NCI-H2171 treated with DMSO at 0.1 percent for 48 hours (cell line): ENCODE measurements at places on chromosomes 1 and 21.

- DNase-seq, result peak; percentile 56
These were observed 7.6 kb downstream of the UBL4B start for GRCh38 chr1:110119843-110120242.

- DNase-seq, result peak; percentile 83
These were observed at the start of gene IGSF21 for GRCh38 chr1:18107369-18108298. Gene IGSF21 (plus strand): TSS chr1:18107798. CDS start chr1:18108129, 331 bp downstream.

DNA sequence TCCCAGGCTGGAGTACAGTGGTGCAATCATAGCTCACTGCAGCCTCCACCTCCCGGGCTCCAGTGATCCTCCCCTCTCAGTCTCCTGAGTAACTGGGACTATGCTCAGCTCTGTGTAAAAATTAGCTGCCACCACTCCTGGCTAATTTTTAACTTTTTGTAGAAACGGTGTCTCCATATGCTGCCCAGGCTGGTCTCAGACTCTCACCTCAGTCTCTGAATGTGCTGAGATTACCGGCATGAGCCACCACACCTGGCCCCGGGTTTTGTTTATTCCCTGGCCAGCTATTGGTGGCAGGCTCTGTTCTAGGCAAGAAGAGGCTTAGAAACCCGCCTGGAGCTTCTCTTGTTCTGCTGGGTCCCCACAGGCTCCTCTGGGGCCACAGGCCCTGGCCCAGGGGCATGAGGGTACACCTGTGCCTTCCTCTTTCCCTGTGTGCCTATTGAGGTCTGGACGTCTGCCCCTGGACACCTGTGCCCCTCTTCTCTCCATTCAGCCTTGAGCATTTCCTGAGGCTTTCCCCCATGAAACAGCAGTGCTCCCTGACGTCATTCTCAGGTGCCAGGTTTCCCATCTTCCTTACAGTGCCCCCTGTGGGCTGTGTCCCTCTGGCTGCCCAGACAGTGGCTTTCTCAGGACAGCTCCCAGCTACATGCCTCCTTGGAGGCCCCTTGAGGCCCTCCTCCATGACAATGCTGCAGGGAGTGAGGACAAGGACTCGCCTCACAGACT lies 57.5 kb downstream of the PCP4 start:
- no peak for DNase-seq

DNA sequence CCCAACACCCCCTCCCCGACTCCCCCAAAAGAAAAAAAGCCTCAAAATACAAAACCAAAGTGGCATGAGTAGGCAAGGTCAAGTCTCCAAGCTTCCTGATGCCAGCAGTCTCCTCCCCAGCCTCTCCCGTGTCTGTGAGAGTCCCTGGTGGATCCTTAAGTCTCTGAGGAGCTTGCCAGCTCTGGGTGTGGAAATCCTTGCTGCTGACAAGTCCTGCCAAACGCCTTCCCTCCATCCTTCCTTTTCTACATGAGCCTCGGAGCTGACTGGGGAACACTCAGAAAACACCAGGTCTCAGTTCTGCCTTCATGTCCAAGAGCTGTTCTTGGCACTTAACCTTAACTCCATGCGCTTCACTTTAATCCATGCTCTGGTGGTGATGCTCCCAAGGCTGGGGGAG lies 3.7 kb upstream of the ETV3L start:
- DNase-seq, result no peak

DNA sequence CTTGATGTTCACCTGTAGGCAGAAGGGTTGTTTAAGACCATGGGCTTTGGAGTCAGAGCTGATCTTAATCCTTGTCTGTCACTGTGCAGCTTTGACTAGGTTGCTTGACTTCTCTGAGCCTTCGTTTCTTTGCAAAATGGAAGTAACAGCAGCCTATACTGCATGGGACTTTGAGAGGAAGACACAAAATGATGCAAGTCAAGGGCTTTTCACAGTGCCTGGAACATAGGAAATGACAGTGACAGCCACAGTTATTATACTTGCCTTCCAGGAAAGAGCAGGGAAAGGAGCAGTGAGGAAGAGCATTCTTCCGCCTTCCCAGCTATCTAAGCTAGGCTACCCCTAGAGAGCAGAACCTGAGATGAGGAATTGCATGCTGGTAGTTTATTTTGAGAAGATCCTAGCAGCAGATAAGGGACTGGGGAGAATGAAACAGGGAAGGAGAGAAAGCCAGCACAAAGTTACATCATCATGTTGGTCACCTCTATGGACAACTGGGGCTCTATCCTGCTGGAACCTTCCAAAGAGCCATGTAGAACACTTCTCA lies 3.1 kb downstream of the CSF3R start:
- no peak for DNase-seq

GRCh38 chr1:210244746-210245367 lies 12.3 kb downstream of the SERTAD4 start:
- no peak for DNase-seq

DNA sequence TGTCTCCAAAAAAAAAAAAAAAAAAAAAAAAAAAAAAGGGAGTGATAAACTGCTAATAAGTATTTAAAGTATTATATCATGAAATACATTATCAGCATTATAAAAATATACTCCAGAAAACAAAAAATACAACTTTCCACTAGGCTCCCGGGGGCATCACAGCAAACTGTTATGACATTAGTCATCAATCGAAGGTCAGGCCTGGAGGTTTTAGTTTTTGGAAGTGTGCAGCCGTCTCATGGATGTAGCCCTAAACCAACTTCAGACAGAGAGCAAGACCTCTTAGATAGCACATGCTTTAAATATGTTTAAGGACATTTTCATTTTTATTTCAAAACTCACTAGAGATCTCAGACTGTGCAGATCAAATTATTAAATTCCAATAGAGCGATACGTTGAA lies 106.3 kb downstream of the RERE start:
- DNase-seq, result no peak

- no peak for DNase-seq
These were observed 4.2 kb downstream of the RSPO1 start for GRCh38 chr1:37630426-37631028.

GRCh38 chr1:8554956-8555534 lies 237.1 kb downstream of the SLC45A1 start:
- DNase-seq, result no peak

DNA sequence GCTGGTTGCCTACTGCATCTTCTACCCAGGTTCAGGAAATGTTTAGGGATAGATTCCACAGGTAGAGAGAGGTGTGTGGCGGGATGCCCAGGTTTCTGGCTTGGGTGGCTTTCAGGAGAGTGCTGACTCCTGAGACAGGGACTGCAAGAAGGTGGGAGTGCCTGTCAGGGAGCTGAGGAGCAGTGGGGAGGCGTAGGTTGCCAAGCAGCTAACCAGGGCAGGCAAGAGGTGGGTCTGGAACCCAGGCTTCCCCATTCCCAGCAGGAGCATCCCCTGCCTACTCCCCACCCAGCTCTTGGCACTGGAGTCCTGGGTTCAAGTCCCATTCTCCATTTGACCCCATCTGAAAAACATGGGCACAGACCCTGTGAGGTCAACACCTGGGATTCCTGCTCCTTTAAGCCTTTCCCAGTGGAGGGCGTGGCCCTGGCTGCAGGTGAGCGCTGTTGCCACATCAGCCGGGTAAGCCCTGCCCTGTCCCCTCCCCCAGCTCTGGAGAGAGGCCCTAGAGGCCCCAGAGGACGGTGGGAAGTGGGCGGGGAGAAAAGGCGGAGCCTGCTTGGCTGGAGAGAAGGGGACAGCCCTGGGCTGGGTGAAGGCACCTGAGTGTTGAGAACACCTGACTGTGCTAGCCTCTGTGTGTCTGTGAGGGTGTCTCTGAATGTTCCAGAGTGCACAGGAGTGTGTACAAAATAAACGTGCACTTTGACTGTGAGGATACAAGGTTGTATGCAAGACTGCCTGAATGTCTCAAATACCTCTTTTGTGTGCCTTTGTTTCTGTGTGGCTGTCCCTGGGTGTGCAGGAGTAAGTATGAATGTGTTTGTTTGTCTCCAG lies 14.0 kb upstream of the SYNC start:
- peak; percentile 91 for DNase-seq

DNA sequence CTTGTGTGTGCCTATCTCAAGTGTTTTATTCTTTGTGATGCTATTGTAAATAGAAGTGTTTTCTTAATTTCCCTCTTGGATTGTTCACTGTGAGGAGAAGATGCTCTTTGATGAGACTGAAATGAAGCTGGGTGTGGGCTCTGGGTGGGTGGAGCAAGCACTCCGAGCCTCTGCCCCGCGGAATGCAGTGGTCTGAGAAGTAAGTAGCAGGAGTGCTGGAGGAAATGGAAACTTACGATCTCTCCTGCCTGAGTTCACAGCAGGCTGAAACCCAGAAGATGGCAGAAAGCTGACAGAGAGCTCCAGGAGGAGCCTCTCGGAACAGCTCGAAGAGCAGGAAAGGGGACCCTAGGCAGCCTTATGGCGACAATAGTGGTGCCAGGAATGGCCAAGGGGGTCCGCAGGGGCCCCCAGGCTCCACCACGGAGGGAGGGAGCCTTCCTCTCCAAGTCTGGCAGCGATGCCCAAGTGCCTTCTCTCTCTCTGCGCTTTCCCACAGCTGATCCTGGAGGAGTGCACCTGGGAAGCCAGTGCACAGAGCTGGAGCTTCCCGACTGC lies 126.8 kb upstream of the COL6A1 start:
- no peak for DNase-seq

- peak; percentile 64 for DNase-seq
These were observed 857.9 kb downstream of the BRINP3 start for GRCh38 chr1:189619682-189620332.

GRCh38 chr1:115432061-115432460 lies 94.0 kb upstream of the NGF start:
- no peak for DNase-seq

GRCh38 chr1:111320066-111320879 lies 29.6 kb downstream of the CHIA start:
- DNase-seq, result no peak

DNA sequence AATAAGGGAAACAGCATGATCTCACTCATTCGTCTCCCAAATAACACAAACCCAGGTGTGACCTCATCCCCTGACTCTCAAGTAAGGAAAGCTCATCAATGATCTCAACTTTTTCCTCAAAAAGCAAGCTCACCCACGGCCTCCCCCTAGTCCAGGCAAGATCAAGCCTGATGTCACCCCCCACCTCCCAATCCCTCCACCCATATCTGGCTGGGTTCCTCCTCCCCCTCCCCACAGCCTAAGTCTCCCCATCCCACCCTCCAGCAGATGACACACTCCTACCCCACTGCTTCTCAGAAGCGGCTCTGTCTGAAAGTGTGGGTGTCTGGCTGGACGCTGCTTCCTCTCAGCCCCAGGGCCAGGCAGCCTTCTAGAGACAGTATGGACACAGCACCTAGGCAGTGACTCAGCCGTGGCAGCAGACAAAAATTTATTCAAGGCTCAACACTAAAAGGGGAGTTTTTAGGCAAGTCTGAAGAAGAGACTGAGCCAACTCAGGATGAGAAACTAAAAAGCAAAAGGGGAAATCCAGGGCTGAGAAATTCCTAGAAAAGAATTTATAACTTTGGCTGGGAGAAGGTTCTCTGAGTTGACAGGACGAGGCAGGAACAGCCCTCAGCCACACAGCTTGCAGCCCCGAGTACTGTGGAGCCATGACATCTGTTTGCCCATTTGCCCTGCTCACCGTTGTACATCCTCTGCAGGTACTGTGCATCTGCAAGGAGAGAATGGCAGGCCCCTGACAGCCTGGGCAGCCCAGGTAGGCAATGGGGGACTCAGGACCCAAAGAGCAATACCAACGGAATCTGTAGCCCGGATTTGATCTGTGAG lies 81.6 kb upstream of the LRRC8D start:
- DNase-seq, result no peak

DNA sequence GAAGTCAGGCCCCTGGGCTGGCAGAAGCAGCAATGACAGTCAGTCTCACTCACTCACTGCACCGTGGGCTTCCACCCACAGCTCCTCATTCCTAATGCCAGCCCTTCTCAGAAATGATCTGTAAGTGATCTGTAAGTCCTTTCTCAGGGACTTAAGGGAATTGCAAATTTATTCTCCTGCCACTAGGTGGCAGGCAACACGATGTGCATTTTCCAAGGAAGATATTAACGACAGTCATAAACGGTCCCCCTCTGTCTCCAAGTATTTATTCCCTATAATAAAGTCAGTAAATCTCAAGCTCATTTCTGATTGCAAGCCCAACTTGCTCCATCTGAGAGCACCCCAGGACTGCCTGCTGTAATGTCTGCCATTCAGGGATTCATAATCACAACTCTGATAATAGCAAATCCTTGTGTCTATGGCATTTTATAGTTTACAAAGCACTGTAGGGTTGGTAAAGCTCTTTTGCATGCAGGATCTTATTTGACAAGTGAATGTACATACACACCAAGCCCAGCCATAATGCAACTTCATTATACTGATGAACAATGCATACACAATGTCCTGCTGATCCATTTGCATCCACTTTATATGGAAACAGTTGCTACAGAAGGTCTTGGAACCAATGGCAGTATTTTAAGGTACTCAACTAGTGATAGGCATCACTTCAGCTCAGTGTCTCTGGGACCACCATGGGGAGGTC lies 380.5 kb upstream of the CAMK1G start:
- DNase-seq, result peak; percentile 60

DNA sequence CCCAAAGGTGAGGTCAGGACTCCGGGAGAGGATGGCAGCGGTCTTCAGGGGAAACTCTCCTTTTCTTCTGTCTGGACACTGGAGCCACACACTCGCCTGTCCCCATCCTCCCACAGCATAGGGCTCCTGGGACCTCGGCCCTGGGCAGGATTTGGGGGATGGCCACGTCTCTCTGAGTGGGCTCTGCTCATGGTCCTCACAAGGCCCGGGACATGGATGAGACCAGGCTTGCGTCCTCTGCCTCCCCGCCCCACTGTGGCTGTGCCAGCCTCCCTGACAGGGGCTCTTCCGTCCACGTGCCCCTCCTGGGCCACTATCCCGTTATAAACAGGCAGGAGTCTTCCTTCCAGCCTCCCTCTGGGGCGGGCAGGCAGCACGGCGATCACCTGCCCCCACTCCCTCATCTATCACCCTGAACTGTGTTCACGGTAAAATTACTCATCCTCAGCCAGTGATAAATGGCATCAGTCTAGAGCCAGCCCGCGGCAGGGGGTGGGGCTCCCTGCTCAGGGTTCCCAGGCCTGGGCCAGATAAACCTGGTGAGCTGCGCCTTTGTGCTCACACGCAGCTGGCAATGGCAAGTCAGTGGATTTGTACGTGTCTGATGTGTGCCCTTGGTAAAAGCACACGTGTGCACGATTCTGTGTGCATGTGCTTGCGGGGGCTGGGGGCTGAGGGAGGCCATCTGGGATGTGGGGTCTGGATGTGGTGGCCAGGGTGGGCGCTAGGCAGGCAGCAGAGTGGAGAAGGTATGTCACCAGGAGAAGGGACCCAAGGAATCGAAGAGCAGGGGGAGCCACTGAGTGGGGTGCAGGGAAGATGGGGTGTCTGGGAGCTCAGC lies 12.6 kb upstream of the SAMD11 start:
- no peak for DNase-seq
